Stimulated activated CD8-positive, alpha-beta memory T cell treated with anti-CD3 and anti-CD28 coated beads, Interleukin-7, amount 100 ng/mL, for 1 hour (primary cell): ENCODE measurements at places on chromosomes 1 and 21.

DNA sequence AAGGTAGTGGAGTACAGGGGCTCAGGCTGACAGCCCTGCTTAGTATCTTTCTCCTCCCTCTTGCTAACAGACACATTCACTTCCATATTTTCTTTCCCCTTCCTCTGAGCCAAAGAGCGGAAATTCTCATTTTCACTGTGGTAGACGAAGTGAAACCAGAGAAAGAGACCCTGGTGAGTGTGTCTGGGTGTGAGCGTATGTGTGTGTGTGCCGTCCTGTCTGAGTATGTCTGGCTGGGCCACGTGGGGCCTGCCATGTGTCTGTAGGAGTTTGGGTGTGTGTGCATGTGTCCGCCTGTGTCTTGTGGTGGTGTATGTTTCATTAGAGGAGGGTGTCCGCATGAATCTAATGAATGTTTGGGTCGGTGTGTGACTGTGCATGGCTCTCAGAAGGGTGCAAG is 1.7 kb downstream of the COL8A2 start:
- no peak for DNase-seq

GRCh38 chr1:180262628-180263488 is 32.8 kb downstream of the LHX4 start:
- DNase-seq: no peak

- DNase-seq: no peak
These were observed 520.4 kb upstream of the B3GALT2 start for GRCh38 chr1:193706766-193707165.

GRCh38 chr1:218031901-218032300 is 253.2 kb upstream of the RRP15 start:
- DNase-seq: no peak

- peak; percentile 96 for DNase-seq
These were observed at the start of gene DYRK1A for GRCh38 chr21:37366482-37367316. Gene DYRK1A (plus strand): TSS chr21:37366773. CDS start chr21:37420375, 53,602 bp downstream.

DNA sequence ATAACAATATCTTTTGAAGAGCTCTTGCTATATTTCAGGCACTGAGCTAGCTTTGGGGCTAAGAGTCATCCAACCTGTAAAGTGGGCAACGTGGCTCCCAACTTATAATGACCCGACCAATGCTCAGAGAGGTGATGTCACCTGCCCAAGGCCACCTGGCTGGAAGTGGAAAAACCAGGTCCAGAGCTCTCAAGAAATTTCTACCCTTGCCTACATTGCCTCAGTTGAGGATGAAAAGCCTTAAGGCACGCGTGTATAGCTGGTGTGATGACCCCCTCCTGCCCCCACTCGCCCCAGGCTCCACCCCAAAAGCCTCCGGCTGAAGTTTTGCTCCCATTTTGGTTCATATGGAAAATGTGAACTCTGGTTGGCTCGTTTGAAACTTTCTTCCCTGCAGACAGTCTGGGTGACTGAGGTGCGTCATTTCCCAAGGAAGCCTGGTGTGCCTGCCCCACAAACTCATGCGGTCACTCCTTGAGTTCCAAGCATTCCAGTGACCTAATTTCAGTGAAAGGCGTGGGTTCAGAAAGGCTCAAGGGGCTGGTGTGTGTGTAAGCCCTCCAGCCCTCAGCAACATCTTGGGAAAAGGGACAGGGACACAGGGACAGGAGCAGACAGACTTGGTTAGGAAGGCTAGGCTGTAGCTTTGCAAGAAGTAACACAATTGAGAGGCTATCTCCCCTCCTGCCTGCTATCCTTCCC is 20.5 kb downstream of the HTR1D start:
- no peak for DNase-seq

- DNase-seq: no peak
These were observed 18.2 kb downstream of the TNNT2 start for GRCh38 chr1:201359031-201359872.

- no peak for DNase-seq
These were observed 3.1 kb downstream of the ENO1 start for GRCh38 chr1:8875216-8875861.

DNA sequence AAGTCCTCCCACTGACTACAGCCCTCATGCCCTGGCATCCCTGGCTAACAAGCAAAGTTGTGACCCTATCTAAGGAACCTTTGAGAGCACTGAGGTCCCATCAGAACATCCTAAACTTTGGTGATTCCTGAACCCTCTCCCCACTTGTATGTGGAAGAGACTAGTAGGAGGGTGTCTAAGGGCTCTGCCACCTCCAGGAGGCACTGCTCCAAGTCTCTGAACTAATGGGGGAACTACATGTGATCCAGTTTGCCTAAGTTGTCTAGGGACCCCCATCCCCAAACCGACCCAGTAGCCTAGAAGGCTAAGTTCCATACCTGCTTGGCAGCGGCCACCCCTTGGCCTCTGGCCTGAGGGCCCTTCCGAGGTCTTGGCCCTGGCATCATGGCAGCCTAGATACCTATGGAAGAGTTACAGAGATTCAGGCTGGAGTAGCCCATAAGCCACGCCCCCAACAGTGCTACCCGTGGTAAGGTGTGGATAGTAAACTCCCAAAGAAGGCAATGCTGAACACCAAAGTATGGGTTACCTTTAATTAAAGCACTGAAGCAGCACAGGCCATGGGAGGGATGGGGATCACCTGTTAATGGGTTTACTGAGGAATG is 1.7 kb downstream of the CC2D1B start:
- no peak for DNase-seq

DNA sequence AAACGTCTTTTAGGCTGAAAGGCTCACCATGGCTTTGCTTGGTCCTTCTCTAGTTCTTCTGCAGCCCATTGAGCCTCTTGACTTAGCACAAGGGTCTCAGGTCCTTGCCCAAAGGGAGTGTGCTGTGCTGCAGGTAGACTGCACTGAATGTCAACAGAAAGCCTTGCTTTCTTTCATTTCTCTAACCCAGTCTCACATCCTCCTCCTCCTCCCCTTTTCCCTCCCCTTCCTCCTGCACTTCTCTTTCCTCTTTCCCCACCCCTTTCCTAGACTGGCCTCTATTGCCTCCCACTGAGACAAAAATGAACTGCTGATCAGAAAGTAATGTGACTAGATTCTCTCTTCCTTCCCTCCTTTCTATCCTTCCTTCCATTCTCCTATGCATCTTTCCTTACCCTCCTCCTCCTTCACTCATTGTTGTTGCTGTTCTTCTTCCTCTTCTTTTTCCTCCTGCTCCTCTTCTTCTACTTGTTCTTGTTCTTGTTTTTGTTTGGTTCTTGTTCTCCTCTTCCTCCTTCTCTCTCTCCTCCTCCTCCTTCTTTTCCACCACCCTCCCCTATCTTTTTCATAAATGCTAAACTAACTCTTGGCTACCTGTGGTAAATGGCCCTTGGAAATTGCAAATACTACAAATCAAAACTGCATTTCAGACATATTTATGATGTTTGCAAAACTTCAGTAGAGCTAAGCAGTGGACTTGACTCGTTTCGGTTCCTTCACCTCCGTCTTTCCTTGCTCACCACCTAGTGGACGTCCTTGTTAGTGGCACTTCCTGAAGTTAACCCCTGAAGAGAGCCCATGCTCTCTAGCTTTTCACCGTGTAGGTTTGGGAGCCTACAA is at the start of gene SELL:
Gene SELL (minus strand): TSS at position 152 of the 840 bp plus-strand sequence. CDS start 122 bp downstream, at position 30.
- DNase-seq: peak; percentile 34

- DNase-seq: no peak
These were observed 56.1 kb upstream of the CAMK1G start for GRCh38 chr1:209527372-209527771.

DNA sequence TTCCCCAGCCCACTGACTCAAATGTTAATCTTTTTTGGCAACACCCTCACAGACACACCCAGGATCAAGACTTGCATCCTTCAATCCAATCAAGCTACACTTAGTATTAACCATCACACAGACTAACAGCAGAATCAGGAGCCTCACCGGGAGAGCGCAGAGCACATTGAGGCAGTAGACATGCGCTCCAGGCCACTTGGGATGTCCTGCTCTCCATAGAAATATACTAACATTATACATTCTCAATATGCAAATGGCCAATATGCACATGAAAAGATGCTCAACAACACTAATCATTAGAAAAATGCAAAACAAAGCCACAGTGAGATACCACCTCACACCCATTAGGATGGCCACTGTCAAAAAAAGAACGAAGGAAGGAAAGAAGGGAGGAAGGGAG is 135.0 kb upstream of the KCNE2 start:
- DNase-seq: no peak

GRCh38 chr1:30748098-30748698 is 9.4 kb downstream of the LAPTM5 start:
- DNase-seq: no peak

GRCh38 chr1:77671836-77672235 is 10.6 kb downstream of the ZZZ3 start:
- DNase-seq: no peak

GRCh38 chr1:2240270-2241156 is 12.4 kb downstream of the SKI start:
- DNase-seq: no peak

DNA sequence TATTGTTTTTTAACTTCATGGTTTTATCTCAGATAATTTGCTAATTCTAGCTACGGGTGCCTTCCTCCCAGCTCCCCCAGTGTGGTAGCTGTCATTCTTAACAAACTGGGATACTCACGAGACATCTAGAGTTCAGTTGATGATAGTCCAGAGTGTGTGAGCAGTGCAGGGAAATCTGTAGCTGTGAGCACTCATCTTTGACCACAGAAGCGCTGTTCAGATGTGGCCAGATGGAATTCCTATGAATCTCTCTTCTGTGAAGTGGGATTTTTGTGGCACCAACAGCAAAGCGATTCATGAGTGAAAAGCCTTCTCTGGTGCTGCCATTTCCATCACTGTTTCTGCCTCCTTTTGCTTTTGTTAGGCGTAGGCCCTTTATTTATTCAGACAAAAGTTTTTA is 125.1 kb downstream of the NFIA start:
- no peak for DNase-seq

DNA sequence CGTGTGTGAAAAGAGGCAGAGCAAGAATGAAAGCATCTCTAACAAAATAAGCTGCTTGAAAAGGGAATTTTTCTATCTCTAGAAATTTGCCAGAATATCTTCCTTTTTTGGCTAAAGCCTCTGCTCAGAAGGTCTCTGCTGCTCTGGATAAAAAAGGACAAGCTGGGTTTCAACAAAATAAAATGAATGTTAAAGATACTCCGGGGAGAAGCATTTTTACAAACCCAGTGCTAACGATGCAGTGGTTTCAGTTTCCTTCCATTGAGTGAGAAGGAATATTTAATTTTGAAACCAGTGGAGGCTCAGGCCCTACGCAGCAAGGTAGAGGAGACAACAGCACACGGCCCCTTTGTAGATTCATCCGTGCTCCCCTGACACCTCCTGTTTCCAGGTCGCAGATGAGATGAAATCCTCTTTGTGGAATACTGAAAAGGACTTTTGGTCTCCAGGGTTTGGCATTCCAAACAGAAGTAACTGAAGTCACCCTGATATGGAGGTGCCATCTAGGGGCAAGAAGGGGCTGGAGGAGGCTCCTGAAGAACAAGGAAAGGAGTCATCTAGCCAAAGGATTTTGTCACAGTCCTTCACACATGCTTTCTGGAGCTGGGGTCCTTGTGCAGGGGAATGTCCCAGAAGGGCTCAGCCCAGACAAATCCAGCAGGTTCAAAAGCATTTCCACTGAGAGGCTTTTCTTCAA is 65.7 kb upstream of the SYT6 start:
- no peak for DNase-seq

DNA sequence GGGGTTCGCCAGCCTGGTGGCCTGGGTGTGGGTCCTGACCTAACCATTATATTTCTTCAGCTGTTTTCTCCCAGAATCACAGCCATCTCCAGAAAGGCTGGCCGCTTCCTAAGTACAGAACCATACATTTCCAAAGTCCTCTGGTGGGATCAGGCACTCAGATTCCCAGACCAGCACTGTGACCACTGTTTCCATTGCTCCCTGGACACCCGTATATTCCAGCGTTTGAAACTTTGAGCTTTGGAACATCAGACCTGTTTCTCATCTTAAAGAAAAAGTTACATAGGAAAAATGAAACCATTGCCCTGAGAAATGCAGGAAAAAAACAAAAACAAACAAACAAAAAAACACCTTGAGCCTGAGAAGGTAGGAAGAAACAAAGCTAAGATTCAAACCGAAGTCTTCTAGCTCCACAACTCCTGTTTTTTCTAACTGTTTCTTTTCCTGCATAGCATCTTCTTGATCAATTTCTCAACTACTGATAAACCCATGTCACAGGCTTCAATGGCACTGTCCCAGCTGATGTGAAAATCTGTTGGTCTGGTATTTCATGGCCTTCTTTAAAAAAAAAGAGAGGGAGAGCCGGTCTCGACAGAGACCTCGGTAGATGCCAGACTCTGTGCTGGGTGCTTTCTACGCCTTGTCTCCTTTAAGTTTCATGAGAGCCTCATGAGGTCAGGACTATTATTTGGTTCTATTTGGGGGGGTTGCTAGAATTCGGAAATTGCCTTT is 221.3 kb downstream of the TOMM20 start:
- DNase-seq: no peak

GRCh38 chr1:7478809-7479499 is 292.1 kb upstream of the VAMP3 start:
- no peak for DNase-seq

- no peak for DNase-seq
These were observed 28.9 kb downstream of the ABL2 start for GRCh38 chr1:179200586-179200985.

GRCh38 chr1:11920239-11920903 is 5.9 kb downstream of the KIAA2013 start:
- no peak for DNase-seq

GRCh38 chr1:16021681-16022080 is at the start of gene CLCNKA:
Gene CLCNKA (plus strand): TSS chr1:16022036. CDS start chr1:16022620, 584 bp downstream.
- DNase-seq: no peak

- no peak for DNase-seq
These were observed 601.6 kb upstream of the USP24 start for GRCh38 chr1:55816456-55817426.

DNA sequence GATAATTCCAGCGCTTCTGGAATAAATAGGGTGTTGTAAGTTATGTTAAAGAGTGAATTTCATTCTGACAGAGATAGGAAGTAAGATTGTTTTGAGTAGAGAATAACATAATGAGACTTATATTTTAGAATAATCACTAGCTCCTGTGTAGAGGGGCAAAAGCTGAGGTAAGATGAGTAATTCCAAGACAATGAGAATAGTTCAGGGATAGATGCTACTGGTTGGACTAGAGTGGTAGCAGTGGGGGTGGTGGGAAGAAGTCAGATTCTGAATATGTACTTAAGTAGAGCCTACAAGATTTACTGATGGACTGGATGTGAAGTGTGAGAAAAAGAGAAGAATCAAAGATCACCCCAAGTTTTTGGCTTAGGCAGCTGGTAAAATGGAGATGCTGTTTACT is 23.3 kb upstream of the MOV10 start:
- no peak for DNase-seq
